Nephron progenitor cell (in vitro differentiated cells): ENCODE measurements at places on chromosomes 16 and 17.

GRCh38 chr16:29000019-29000418 is 15.2 kb downstream of the LAT start:
- H3K36me3 ChIP-seq: no peaks in the 10 kb centered on the region
- no peak overlapping the region for H3K27ac ChIP-seq
- H3K27me3 ChIP-seq: peaks cover 23% of the 10 kb centered on the region
- H3K4me1 ChIP-seq: no peaks in the 10 kb centered on the region

- no peak overlapping the region for H3K4me3 ChIP-seq
- peaks cover 25% of the 10 kb centered on the region for H3K36me3 ChIP-seq
- peaks cover 7% of the 10 kb centered on the region for H3K27me3 ChIP-seq
- no peak for DNase-seq
Measured at GRCh38 chr17:67656494-67657203, 61.1 kb upstream of the NOL11 start.

GRCh38 chr16:27550582-27550920 is 607 bp downstream of the KATNIP start:
- H3K4me1 ChIP-seq: peaks cover 47% of the 10 kb centered on the region
- no peak for DNase-seq
- no peaks in the 10 kb centered on the region for H3K27me3 ChIP-seq

DNA sequence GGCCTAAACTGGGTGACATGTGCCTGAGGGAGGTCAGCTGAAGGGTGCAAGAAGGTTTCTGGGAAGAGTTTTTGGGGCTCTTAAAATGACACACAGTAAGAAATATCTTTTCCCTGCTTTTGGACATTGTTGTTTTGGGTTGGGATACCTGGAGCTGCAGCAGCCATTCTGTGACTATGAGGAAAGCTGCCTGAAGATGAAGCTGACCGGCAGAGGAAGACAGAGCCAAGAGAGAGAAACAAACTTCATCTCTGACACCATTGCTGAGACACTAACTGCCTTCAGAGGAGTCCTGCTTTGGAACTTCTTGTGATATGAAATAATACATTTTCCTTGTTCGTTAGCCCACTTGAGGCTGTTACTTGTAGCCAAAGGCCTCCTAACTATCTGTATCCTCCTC is 8.8 kb upstream of the WNT3 start:
- no peak overlapping the region for H3K4me3 ChIP-seq
- H3K27ac ChIP-seq: no peak overlapping the region
- no peaks in the 10 kb centered on the region for H3K36me3 ChIP-seq
- peaks cover 52% of the 10 kb centered on the region for H3K27me3 ChIP-seq
- peaks cover 13% of the 10 kb centered on the region for H3K4me1 ChIP-seq
- DNase-seq: no peak

DNA sequence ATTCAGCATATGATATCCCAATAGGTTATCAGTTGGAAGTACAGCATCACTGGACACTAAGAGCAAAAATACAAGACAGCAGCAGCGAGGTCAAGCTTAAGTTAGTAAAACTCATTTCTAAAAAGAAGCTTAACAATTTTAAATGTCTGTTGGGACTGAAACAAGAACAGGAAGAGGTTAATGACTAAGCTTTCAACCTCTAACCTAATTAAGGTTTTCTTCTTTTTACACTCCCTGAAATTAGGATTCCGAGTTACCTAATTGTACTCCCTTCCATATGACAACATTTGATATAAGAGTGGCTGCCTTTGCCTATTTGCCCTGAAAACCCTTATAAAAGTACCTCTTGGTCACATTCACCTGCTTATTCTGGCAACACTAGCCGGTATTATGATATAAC is 34.3 kb downstream of the CPSF4L start:
- no peak overlapping the region for H3K27ac ChIP-seq
- no peak overlapping the region for H3K4me3 ChIP-seq
- no peaks in the 10 kb centered on the region for H3K27me3 ChIP-seq
- H3K4me1 ChIP-seq: peaks cover 34% of the 10 kb centered on the region
- no peak for DNase-seq

GRCh38 chr17:21194226-21194625 is 19.7 kb downstream of the TMEM11 start:
- no peak overlapping the region for H3K4me3 ChIP-seq
- H3K4me1 ChIP-seq: no peaks in the 10 kb centered on the region
- DNase-seq: no peak
- peaks cover 84% of the 10 kb centered on the region for H3K36me3 ChIP-seq

GRCh38 chr16:67257486-67258160 is 8.8 kb downstream of the SLC9A5 start:
- no peak overlapping the region for H3K4me3 ChIP-seq
- H3K27ac ChIP-seq: no peak overlapping the region
- peaks cover 27% of the 10 kb centered on the region for H3K27me3 ChIP-seq
- no peaks in the 10 kb centered on the region for H3K36me3 ChIP-seq
- no peak for DNase-seq

DNA sequence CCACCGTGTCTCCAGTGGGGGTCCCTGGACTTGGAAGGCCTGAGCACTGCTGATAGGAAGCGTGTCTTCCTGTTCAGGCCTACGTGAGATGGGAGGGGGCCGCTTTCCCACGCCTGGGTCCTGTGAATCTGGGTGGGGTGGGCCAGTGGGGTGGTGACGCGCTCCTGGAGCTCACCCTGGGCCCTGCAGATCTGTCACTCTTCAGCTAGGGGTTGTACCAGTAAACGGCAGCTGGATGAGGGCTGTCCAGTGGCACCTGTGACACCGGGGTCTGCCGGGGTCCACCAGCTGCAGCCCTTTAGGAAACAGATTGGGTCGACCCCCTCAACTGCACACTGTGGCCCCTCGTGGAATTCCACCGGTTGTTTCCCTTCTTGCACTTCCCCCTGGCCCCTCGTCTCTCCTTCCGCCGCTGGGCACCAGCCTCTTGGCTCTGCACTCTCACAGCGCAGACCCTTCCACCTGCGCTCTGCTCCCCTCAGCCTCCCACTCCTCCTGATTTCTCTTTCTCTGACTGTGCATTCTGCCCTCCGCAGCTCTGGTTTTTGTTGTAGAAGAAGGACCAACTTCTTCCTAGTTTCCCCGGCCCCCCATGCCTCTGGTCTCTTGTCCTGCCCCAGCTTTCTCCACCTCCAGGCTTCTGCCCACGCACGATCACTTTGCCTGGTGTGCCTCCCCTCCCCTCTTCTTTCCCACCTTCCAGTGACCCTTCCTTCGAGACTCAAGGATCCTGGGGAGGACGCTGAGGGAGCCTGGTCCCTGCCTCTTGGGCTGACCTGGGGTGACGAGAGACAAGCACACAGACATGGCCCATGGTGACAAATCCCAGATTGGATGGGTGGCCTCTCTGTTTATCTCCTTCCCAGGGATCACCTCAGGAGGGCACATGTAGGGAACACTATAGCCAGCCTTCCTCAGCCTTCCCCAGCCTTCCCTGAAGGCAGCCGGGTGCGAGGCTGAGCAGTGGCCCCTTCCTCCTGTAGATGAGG is 4.8 kb downstream of the MRC2 start:
- H3K27ac ChIP-seq: peak overlapping the region; percentile 64
- DNase-seq: no peak
- peaks cover 60% of the 10 kb centered on the region for H3K4me1 ChIP-seq

DNA sequence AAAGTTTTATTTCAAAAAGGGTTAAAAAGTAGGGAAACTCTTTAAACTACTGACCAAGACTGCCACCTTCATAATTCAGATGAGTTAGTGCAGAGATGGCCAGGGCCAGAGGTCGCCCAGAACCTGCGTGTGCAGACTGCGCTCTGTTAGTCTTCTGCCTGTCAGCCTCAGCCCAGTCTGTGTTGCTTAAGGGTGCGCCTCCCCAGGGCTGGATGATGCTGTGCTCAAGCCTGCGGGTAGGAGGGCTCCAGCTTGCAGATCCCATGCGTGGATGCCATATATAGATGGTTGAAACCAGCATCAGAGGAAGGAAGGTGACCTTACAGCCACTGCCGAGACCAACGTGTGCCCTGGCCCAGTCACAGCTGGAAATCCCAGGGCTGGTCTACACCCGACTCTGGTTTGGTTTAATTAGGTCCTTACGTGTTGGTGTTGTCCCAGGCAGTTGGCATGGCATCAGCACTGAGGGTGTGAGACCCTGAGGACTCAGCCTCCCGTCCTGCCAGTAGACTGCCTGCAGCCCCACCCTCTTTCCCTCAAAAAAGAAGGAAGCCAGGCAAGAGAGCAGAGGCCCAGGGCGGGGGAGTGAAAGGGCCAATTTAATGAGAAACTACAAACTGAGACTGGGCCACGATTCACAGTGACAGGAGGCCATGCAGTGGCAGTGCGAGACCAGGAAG is 27.7 kb downstream of the CDIP1 start:
- H3K36me3 ChIP-seq: no peaks in the 10 kb centered on the region
- no peak overlapping the region for H3K4me3 ChIP-seq
- H3K4me1 ChIP-seq: no peaks in the 10 kb centered on the region
- peak overlapping the region; percentile 25 for H3K27ac ChIP-seq
- DNase-seq: no peak

GRCh38 chr17:3510090-3510489 is 34.3 kb downstream of the ASPA start:
- no peaks in the 10 kb centered on the region for H3K36me3 ChIP-seq
- H3K4me1 ChIP-seq: peaks cover 15% of the 10 kb centered on the region
- H3K27me3 ChIP-seq: peaks cover 20% of the 10 kb centered on the region
- no peak overlapping the region for H3K27ac ChIP-seq
- H3K4me3 ChIP-seq: no peak overlapping the region
- no peak for DNase-seq

GRCh38 chr16:13902677-13903076 is 17.3 kb upstream of the ERCC4 start:
- no peak for DNase-seq
- no peak overlapping the region for H3K27ac ChIP-seq
- no peak overlapping the region for H3K4me3 ChIP-seq
